Esophagus mucosa (tissue), 1 donor: ENCODE measurements at places on chromosomes 11 and 22. TPM values are rescaled to one million over a fixed set of nuclear protein-coding genes. Genes with fewer than 3 reads are reported as not detected.

Gene MUC15
- total RNA-seq, result 17.5 TPM

Gene CHADL
- 3.9 TPM for total RNA-seq

Gene FADS3
- total RNA-seq, result 3.0 TPM

Gene TNKS1BP1
- total RNA-seq, result 160 TPM

Gene PRG3
- total RNA-seq, result not detected

Gene OR51B4
- total RNA-seq, result not detected

Gene ART1
- not detected for total RNA-seq

Gene MPPED1
- not detected for total RNA-seq

Gene DNAJB13
- not detected for total RNA-seq
